Cerebellar cortex (tissue), 1 donor: ENCODE measurements at places on chromosomes 2 and 18.

- DNase-seq = no peak
These were observed 73.2 kb upstream of the NETO1 start for GRCh38 chr18:72940986-72941385.

DNA sequence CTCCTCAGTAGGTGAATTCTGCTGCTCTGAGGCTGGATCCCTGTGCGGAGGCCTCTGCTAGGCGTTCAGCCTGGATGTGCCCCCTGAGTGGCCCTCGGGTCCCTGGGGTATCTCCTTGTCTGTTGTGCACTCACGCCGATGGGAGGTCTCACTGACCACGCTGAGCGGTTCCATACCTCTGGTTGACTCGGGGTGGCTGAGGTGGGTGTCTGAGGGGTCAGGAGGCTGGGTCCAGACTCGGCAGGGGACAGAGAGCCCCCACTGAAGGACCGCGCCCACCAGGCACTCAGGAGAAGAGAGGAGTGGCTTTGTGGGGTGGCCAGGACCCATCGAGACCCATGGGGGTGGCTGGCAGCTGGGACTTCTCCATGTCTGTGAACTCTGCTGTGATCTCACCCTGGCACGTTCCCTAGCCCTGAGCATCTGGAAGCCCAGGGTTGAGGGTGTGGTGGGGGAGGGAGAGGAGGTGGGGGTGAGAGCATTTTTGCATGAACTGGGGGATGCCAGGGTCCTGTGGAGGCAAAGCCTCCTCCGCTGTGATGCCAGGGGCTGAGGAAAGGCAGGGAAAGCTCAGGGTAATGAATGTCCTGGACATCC is 53.7 kb downstream of the TWIST2 start:
- no peak for DNase-seq

- no peak for DNase-seq
These were observed 332.7 kb downstream of the CYRIA start for GRCh38 chr2:16332681-16333557.

DNA sequence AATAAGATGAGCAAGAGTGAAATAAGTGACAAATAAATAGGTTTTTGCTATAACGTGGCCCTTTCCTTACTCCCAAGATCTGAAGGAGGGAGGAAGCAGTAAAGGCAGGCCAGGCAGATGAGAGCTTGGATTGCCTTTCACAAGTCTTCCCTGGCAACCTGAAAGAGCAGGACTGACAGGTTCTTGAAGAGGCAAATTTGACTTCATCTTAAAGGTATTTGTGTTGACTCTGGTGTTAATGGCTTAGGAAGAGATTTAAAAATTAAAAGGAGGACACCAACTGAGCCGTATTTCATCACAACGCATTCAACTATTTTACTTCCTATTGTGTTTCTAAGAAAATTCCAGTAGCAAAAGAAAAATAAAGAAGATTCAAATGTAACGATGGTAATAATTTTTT is 3.2 kb downstream of the STRN start:
- no peak for DNase-seq

DNA sequence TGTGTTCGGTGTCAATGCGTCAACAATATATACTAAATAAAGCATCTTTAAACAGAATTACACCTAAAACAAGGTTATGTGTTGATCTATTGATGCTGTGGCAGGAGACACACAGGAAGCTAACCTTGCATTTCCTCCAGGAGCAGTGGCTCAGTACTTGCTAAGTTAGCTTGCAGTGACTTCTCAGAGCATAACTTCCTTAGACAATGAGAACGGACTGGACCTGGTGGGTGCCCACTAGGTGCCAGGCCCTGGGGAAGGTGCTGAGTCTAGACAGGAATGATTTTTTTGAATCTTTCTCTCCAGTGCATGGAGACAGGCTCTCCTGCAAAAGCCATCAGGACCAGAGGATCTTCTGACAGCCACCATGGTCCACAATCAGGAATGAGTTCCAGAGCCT is 73.8 kb upstream of the MGAT4A start:
- DNase-seq = no peak

GRCh38 chr2:29821591-29821990 is 99.8 kb downstream of the ALK start:
- DNase-seq = no peak

GRCh38 chr2:98348066-98348561 is 1.9 kb downstream of the CNGA3 start:
- DNase-seq = peak; percentile 55

- DNase-seq = no peak
These were observed 4.8 kb downstream of the IL36A start for GRCh38 chr2:113010088-113010487.

DNA sequence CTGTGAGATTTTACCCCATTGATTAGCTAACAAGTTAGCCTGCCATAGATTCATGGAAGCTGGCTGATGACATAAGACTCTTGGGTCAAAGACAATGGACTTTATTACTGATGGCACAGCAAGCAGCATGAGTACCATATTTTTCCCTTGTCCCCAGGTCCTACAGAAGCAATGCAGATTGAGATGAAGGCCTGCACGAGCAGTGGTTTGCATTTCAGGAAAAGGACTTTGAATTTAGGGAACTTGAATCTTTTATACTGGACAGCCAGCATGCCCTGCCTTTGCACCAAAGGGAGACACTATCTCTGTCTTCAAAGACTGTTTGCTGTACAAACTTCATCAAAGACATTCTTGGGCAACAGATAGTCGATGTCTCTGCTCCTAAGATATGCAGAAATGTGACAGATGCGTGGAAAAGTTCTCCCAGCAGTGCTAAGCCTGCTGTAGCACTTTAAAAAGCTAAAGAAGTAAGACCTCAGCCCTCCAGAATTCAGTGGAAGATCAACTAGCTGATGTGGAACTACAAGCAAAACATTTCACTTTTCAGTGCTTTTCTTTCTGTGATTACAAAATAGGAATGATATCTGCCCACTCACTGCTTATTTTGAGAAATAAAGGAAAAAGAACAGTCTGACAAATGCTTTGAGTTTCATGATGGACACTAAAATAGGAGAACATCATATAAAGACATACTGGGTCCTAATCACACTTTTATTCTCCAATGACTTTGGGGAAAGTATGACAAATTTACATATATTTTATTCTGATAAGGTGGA is 44.4 kb upstream of the TANK start:
- no peak for DNase-seq

GRCh38 chr2:28589746-28590463 is 94.0 kb downstream of the PLB1 start:
- no peak for DNase-seq

DNA sequence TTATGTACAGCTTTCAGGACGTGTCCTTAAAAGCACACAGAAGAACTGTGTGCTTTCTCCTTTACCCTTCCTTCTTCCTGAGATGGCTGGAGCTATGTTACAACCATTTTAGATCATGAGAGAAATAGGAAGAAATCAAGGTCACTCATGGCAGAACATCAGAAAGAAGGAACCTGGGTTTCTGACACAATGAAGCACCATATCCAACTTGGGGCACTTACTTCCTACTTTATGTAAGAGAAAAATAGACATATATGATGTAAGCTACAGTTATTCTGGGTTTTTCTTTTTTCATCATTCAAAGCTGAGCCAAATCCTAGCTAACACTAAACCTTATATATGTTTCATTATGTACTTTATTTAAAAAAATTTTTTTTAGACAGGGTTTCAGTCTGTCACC is 79.5 kb downstream of the FAM161A start:
- DNase-seq = no peak

GRCh38 chr2:240784629-240785423 is 35.2 kb downstream of the KIF1A start:
- no peak for DNase-seq

- no peak for DNase-seq
These were observed 197.8 kb downstream of the RDH14 start for GRCh38 chr2:18362696-18363095.

DNA sequence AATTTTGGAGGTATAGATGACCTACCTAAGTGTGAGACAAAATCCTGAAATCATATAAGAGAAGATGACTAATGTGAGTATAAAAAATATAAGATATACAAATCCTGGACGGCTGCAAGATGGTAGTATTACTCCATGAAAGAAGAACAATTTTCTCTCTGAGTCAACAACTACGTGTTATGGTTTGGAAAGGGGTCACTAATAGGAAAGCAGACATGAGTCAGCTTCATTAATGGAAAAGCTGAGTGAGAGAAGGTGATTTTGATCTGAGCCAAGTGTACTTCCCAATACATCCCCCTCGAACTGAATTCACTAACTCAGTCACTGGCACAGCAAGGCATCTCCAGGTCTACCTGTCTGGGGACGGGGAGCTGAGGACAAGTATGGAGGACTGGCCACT is 20.1 kb upstream of the SELENOI start:
- no peak for DNase-seq

GRCh38 chr2:158935617-158936016 is 32.8 kb upstream of the TANC1 start:
- no peak for DNase-seq

- DNase-seq = no peak
These were observed 68.2 kb downstream of the LRP2 start for GRCh38 chr2:169294001-169294675.

DNA sequence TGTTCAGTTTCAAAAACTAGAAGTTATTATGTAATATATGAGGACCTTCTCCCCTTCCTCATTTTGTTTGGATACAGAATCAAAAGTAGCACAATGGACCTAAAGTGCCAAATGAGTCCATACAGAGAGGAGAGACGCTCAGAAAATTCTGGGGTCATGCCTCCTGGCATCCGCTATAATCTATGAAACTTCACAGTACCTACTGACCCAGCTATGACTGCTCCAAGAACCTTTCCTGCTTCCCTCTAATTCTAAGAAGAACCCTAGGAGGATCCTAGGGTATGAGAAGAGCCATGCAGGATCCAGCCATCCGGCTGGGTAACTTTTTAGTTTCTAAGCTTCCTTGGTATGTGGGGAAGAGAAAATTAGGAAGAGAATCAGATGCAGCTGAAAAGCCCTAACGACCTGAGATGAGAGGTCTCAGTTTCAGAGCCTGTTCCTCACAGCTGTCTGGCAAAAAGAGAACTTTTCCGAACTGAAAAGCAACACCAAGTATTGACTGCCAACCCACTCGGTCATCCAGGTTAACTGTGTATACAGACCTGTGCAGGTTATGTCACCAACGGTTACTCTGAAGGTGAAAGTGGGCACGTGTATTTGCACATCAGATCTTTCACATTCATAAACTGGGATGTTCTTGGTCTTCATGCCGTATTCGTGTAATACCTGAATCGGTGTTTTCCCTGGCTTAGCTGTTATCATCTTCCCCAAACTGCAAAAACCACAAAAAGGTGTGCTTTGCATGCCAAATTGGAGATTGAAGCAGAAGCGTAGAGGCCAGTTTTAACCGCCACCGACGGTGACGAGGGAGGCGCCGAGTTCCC is 1.1 kb downstream of the PRKRA start:
- no peak for DNase-seq

DNA sequence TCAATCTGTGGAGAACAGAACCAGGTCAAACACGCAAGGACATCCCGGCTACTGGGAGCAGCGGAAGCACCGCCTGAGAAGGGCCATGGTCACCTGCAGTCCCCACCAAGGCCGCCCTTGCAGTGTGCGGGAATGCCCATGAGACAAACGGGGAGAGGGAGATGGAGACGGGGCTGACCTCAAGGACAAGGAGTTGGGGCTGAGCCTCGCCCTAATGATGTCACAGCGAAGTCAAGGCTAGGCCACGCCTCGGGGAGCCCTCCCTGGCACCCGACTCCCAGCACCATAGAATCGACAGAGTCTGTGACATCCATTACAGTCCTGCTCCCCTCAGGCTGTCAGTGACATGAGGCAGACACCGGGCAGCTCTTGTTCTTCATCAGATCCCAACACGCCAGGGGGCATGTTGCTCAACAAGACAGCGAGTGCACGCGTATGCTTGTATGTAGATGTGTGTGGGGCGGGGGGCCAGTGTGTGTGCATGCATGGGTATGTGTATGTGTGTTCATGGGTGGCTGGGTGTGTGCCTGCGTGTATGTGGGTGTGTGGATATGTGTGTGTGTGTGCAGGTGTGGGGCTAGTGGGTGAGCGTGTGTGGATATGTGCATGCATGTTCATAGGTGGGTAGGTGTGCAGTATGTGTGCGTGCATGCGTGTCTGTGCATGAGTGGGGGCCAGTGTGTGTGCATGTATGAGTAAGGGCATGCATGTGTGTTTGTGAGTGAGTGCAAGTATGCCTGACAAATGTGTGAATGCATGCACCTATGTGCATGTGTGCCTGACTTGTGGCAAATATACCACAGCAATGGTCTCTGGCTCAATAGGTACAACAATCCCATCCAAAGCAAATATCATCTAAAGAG is 57.0 kb downstream of the ANKMY1 start:
- no peak for DNase-seq

- no peak for DNase-seq
These were observed 162.7 kb upstream of the COL3A1 start for GRCh38 chr2:188811522-188811921.

DNA sequence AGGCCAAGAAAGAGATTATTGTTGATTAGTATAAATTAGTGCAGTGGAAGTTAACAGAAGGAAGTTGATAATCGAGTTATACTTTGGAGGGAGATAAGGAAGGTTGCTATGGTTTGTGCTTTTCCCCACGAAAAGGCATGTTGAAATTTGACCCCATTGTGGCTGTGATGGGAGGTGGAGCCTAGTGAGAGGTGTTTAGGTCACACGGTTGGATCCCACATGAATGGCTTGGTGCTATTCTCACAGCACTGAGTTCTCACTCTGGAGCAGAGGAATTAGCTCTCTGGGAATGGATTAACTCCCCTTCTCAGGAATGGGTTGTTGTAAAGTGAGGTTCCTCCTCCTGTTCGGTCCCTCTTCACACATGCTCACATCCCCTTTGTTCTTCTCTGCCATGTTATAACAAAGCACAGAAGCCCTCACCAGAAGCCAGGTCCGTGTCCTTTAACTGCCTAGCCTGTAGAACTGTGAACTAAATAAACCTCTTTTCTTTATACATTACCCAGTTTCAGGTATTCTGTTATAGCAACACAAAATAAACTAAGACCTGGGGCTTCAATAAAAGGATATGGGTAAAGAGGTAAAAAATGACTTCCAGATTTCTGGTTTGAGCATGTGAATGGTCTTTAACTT is 21.9 kb downstream of the PIGN start:
- no peak for DNase-seq

DNA sequence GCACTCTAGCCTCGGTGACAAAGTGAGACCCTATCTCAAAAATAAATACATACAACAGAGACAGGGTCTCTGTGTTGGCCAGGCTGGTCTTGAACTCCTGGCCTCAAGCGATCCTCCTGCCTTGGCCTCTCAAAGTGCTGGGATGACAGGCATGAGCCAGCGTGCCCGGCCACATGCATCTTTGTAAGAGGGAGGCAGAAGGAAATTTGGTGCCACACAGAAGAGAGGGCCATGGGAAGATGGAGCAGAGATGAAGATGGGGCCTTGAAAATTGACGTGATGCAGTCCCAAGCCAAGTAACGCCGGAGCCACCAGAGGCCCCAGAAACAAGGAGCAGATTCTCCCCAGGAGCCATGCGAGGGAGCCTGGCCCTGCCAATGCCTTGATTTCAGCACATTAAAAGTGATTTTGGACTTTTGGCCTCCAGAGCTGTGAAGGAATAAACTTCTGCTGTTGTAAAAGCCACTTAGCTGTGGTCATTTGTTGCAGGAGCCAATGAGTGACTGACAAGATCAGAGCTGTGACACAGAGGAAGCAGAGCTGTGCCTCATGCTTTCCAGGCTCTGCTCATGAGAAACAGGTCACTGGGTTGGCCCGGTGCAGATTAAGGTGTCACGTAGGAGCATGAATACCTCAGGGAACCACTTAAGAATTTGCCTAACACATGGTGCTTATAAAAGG is 2.7 kb upstream of the SLC66A2 start:
- no peak for DNase-seq

- no peak for DNase-seq
These were observed 69.3 kb downstream of the BCL11A start for GRCh38 chr2:60484133-60484645.
